Myocyte (in vitro differentiated cells): ENCODE measurements at places on chromosomes 6 and 20. TPM values are rescaled to one million over a fixed set of nuclear protein-coding genes. Genes with fewer than 3 reads are reported as not detected.

TREML2 gene
- total RNA-seq: not detected in 2 replicates

DDO gene
- 7.3 and 7.8 TPM in 2 replicates for total RNA-seq

KLHDC3 gene
- 94.5 and 194 TPM in 2 replicates for total RNA-seq

DNA sequence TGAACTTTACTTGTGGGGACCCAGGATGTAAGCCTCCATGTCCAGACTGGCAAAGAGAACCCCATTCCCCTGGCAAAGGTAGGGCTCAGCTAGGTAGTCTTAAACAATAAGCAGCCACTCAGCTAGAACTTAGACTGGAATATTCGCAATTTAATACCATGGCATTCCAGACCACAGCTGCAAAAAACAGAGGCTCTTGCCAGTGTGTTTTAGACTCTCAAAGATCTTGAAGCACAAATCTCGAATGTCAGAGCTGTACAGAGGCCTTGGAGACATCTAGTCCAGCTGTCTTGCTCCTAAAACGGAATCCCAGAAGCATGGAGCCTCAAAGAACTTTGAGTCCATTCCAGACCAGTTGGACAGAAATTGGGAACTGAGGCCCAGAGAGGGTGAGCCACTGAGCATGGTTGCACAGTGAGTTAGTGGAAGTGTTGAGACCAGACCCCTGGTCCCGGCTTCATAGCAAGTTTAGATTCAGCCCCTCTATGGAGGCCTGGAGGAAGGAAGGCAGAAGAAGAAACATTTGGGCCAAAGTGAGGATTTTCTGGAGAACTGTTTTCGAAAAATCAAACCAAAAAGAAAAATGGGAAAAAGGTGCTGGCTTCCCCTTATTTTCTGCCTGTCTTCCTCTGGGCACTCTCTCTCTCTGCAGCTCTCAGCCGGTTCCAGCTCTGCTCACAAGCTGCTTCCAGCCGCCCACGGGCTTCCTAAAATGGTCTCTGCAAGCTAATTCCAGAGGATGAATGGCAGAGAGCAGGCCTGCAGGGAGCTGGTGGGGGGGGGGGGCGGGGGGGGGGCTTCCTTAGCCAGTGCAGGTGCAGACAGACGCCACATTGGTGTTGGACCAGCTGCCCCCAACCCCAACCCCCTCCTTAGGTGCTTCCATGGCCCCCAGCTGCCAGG, 32.4 kb downstream of the AAR2 start:
- peak; percentile 71 for DNase-seq

GRCh38 chr6:164109770-164110140, 695.2 kb downstream of the QKI start:
- DNase-seq: peak; percentile 77

DNA sequence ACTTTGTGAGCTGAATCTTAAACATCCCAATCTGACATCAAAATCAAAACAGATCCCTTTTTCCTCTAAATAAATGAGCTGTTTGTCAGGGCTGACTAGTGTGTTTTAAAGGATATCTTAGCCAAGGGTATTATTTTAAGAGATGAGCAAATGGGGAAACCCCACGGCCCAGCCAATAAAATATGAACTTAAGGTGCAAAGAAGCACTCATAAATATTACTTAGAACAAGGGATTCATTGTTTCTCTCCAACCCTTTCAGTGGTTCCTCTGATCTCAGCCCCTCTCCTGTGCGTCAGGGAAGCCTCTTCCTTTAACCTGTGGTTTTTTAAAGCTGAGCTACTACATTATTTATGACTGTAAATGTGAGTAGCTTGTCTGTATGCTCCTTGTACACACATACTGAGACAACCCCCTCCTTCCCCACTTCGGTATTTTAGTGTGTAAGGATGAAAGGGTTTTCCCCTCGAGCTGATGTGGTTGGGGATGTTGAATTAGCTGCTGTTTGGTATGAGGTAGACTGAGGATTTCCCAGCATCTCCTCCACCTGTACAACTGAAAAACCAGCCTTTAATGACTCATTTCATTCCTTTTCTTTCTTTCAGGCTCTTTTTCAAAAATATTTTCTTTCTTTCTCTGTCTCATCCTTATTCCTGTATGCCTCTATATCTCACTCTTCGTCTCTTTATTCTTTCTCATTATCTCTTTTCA, 6.5 kb downstream of the BMP5 start:
- DNase-seq: no peak

DNA sequence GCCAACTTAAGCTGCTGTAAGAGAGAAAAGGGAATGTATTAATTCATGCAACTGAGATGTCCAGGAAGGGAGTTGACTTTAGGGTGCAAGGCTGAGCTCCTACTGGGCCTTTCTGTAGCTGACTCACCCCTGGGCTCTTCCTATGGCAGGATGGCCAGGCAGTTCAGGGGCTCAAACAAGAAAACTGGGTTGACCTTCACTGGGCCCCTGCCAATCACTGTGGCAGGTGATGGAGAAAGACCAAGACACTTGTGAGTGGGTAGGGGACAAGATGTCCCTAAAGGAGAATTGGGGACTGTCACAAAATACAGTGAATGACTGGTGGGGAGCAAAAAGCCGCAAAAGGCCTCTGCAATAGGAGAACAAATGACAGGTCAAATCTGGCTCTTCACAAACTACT, 21.5 kb upstream of the RALGAPA2 start:
- no peak for DNase-seq

DNA sequence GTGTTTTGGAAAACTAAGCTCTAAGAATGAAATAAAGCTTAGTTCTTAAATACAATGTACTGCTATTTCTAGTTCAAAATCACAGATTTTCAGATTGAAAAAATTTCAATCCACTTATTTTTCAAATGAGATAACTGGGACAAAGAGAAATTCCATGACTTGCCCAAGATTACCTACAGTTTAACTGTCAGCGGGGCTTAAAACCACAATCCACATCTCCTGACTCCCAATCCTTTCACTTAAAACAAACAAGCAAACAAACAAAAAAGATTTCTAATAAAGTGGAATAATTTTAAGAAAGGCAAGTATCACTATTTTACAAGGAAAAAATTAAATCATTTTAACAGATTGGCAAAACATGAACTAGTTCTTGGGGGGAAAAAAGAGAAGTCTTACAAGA, 4.2 kb downstream of the PHIP start:
- no peak for DNase-seq
